Suprapubic skin (tissue), 4 donors: ENCODE measurements at places on chromosomes 7 and 10.

DNA sequence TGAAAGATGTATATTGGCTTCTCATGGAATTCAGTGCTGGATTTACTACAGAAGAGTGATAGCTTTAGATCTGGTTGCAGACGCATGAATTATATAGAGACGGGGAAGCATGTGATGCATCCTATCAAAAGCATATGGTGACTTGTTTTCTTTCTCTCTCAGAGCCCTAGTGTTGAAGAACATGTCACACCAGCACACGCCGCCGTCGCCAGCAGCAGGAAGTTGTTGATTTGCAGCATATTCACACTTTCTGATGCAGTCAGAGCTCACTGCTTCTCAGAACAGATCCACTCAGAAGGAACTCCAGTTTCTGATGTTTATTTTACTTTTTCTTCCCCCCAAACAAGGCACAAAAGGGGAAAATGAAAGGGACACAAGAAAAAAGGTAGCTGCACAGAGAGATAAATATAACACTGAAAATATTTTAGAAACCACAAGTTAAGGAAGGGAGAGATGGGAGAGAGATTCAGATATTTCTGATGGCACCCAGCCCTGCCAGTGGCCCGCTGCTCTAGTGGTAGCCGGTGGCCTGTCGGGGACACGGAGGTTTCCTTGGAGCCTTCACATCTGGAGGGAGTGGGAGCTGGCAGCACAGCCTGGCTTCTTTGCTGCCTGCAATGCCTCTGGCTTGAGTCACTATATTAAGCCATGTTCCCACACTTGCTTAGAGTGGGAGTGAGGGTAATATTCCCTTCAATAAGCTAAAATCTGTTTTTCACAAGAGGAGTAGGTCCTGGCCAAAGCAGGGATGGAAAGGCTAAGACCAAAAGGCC, 123.2 kb downstream of the NRP1 start:
- peaks cover 32% of the 10 kb centered on the region for H3K36me3 ChIP-seq
- H3K27me3 ChIP-seq, result no peaks in the 10 kb centered on the region
- no peak overlapping the region for H3K4me3 ChIP-seq
- peak overlapping the region; percentile 31 for H3K27ac ChIP-seq

GRCh38 chr10:5477948-5478693, 21.2 kb downstream of the CALML5 start:
- H3K27me3 ChIP-seq, result no peaks in the 10 kb centered on the region
- H3K4me3 ChIP-seq, result no peak overlapping the region
- H3K4me1 ChIP-seq, result peaks cover 6% of the 10 kb centered on the region
- no peak overlapping the region for H3K27ac ChIP-seq
- no peak for DNase-seq

DNA sequence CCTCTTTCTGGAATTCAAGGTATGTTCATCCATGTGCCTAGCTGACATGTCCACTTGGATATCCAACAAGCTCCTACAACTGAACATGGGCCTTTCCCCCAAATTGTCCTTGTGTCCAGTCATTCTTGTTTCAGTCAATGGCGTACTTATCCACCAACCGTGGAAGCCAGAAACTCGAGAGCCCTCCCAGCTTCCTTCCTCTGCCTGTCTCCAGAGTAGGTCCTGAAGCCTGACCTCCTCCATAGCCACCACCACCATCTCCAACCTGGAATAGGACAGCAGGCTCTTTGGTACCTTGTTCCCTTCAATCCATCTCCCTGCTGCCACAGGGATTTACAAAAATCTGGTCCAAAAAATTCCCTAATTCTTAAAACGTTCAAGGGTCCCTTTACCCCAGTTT, 305.1 kb downstream of the RPS24 start:
- peak; percentile 47 for DNase-seq
- no peak overlapping the region for H3K4me3 ChIP-seq
- no peaks in the 10 kb centered on the region for H3K27me3 ChIP-seq
- no peaks in the 10 kb centered on the region for H3K36me3 ChIP-seq

- H3K4me3 ChIP-seq, result no peak overlapping the region
- H3K36me3 ChIP-seq, result peaks cover 35% of the 10 kb centered on the region
- peak overlapping the region; percentile 58 for H3K27ac ChIP-seq
Observed at GRCh38 chr7:107972941-107973376, 30.0 kb downstream of the LAMB1 start.

GRCh38 chr7:35025369-35025870, 11.9 kb downstream of the DPY19L1 start:
- H3K36me3 ChIP-seq, result no peaks in the 10 kb centered on the region
- DNase-seq, result no peak
- no peak overlapping the region for H3K27ac ChIP-seq
- H3K4me1 ChIP-seq, result peaks cover 7% of the 10 kb centered on the region
- H3K27me3 ChIP-seq, result no peaks in the 10 kb centered on the region

DNA sequence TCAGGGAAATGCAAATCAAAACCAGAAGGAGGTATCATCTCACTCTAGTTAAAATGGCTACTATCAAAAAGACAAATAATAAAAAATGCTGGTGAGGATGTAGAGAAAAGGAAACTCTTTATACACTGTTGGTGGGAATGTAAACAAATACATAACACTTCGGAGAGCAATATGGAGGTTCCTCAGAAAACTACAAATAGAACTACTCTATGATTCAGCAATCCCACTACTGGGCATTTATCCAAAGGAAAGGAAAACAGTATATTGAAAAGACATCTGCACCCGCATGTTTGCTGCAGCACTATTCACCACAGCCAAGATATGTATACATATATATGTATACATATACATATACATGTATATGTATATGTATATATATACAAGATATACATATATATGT, 94.2 kb downstream of the C10orf90 start:
- H3K27me3 ChIP-seq, result no peaks in the 10 kb centered on the region
- H3K4me3 ChIP-seq, result no peak overlapping the region
- no peaks in the 10 kb centered on the region for H3K4me1 ChIP-seq
- H3K27ac ChIP-seq, result no peak overlapping the region
- no peaks in the 10 kb centered on the region for H3K36me3 ChIP-seq
- DNase-seq, result no peak

- H3K27me3 ChIP-seq, result peaks cover 19% of the 10 kb centered on the region
- peak; percentile 26 for DNase-seq
- no peaks in the 10 kb centered on the region for H3K36me3 ChIP-seq
Observed at GRCh38 chr10:132138133-132138532, 48.6 kb upstream of the DPYSL4 start.

DNA sequence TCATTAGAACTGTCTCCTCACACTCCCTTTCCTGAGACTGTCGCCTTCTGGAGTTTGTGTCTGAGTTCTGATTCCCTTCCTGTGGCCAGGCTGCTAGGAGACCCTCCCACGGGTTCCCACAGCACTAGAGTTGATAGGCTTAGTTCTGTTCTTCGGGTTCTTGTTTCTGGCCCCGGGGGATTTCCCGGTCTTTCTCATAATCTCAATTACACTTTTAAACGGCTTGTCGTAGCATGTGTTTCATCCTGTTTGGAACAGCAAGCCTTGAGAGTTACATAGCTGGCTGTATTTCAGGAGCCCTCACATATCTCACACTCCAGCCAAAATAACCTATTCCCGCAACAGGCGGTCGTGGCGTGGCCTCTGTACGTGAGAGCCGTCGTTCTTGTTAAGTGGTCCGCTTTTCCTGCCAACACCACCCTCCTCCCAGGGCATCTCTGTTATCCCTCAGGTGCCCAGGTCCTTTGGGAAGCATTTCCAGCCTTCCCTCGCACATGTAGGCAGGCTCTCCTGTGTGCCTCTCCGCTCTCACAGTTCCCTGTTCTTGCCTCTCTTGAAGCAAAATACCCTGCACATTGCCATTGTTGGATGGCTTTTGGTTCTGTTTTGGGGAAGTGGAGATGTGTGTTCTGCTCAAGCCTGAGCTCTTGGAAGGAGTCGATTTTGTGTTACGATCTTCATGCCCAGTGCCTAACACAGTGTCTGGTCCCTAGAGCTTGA, 46.0 kb downstream of the CDC123 start:
- H3K27ac ChIP-seq, result peak overlapping the region; percentile 68
- H3K4me3 ChIP-seq, result no peak overlapping the region
- peaks cover 35% of the 10 kb centered on the region for H3K4me1 ChIP-seq
- peaks cover 31% of the 10 kb centered on the region for H3K36me3 ChIP-seq

DNA sequence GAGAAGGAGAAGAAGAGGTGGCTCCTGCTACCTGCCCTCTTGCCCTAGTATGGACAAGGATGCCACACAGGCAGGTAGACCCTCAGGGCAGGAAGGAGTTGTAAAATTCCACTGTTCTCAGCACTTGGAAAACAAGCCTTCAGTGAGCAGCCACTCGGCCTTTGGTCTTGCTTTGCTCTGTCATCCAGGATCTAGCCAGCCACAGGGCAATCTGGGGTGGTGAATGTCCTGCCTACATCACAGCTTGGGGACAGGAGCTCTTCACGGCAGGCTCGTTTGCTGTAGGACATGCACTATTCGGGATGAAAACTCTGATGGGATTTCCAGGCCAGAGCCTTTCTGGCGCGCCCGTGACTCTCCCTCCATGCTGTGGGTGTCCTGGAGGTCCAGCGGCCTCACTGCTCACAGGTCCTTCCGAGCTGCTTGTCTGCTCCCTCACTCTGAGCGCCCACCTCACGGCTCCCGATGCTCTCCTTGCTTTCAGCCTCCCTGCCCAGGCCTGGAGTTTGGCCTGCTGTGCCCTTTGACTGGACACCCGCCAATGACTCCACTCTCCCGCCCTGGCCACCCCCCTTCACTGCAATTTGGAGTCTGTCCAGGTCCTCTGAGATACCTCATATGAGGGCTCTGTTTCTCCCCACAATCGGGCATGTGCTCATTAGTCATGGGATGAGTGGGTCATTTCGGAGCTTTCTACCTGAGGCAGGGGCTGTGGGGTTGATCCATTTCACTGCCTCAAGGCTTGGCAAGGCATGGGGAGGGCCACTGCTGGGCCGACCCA, 227.2 kb upstream of the GRB10 start:
- H3K27me3 ChIP-seq, result no peaks in the 10 kb centered on the region
- DNase-seq, result no peak
- no peaks in the 10 kb centered on the region for H3K36me3 ChIP-seq
- H3K4me3 ChIP-seq, result no peak overlapping the region

GRCh38 chr7:79096361-79096805, 357.1 kb downstream of the MAGI2 start:
- H3K27ac ChIP-seq, result no peak overlapping the region
- no peak for DNase-seq
- no peaks in the 10 kb centered on the region for H3K4me1 ChIP-seq
- H3K36me3 ChIP-seq, result no peaks in the 10 kb centered on the region
- H3K27me3 ChIP-seq, result no peaks in the 10 kb centered on the region
